Fibroblast of skin of right biceps (primary cell): ENCODE measurements at places on chromosomes 7 and 10.

GRCh38 chr7:14389181-14389591, 399.7 kb upstream of the ETV1 start:
- no peak for DNase-seq

DNA sequence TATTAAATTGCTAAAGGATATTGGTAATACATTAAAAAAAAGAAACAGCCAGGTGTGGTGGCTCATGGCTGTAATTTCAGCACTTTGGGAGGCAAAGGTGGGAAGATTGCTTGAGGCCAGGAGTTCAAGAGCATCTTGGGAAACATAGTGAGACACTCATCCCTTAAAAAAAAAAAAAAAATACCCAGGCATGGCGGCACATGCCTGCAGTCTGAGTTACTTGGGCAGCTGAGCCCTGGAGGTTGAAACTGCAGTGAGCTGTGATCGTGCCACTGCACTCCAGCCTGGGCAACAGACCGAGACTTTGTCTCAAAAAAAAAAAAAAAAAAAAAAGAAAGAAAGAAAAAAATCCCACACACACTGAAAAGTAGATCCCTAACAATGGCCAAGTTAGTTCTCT, 59.7 kb downstream of the MACC1 start:
- no peak for DNase-seq

DNA sequence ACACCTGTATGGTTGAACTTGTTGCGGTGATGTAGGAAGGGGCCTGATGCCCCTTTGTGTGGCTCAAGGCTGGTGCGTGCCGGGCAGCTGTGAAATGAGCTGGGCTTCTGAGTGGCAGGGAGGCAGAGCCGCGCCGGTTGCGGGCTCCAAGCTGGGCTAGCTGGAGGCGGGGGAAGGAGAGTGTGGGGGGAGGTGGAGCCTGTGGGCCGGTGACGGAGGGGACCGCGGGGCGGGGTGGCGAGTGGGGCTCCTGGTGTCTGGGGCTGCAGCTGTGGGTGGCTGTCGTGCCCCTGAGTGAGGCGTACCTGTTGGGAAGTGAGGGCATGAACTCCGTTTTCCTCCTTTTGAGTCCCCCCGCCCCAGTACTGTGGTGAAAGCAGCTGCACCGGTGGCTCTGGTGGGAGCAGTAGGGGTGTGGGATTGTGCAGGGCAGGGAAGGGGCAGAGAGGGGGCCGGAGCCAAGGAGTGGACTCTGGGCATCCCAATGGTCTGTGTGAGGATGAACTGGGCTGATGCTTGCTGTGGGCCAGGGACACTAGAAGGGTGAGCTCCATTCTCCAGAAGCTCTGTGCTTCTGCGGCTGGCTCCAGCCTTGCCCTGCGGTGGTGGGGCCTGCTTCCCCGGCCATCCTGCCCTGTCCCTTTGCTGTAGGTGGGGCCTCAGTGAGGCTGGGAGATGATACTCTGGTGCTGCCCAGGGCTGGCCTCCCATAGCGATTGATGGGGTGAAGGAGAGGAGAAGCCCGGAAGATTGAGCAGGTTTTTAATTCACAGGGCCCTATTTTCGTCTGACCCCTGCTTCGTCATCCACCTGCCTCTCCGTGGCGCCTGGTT, 41.7 kb downstream of the INPP5A start:
- no peak for DNase-seq

GRCh38 chr7:91434836-91435235, 170.6 kb downstream of the FZD1 start:
- peak; percentile 79 for DNase-seq

GRCh38 chr7:2613931-2614600, 17.7 kb upstream of the TTYH3 start:
- no peak for DNase-seq

- DNase-seq: no peak
Measured at GRCh38 chr10:46310143-46310514, 23.3 kb downstream of the ANTXRL start.

- no peak for DNase-seq
Measured at GRCh38 chr7:70523249-70523988, 608.5 kb upstream of the GALNT17 start.

- DNase-seq: no peak
Measured at GRCh38 chr10:132136097-132136521, 50.6 kb upstream of the DPYSL4 start.

- DNase-seq: no peak
Measured at GRCh38 chr7:74400420-74401136, 53.1 kb upstream of the GTF2IRD1 start.

GRCh38 chr10:86684331-86685097, 16.2 kb downstream of the LDB3 start:
- DNase-seq: peak; percentile 18

- peak; percentile 30 for DNase-seq
Measured at GRCh38 chr7:140646931-140647647, 6.5 kb upstream of the DENND2A start.
